Retina (tissue), 1 donor: ENCODE measurements at places on chromosomes 2 and 18.

GRCh38 chr2:132547090-132547687 is 122.8 kb downstream of the LYPD1 start:
- peak; percentile 78 for DNase-seq

- DNase-seq: no peak
Observed at GRCh38 chr18:572091-572830, 7.9 kb upstream of the CETN1 start.

GRCh38 chr2:30341500-30342267 is 105.4 kb upstream of the LCLAT1 start:
- DNase-seq: no peak

DNA sequence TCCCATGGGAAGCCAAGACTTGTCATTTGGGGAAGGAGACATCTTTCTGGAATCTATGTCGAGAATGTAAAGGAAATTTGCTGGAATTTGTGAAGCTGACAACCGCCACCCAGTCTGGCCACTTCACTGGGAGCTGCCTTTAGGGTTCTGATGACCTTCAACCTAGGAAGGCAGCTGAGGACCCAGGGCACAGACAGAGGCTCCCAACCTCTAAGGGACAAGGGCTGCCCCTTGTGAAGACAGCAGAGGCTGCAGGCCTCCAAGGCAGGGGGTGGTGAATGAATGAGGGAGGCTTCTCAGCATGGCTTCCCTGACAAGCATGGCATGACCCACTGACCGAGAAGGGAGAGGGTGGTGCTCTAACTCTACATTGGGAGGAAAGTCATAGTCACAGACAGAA is 128.9 kb upstream of the ASB18 start:
- no peak for DNase-seq
